ENCODE measurements at places on chromosomes 16 and 17. TPM values are rescaled to one million over a fixed set of nuclear protein-coding genes. Genes with fewer than 3 reads are reported as not detected.

TBC1D3I gene
- total RNA-seq = 0.23 TPM

G6PC1 gene
- not detected for total RNA-seq

HS3ST2 gene
- total RNA-seq = 2.7 TPM

- no peak for DNase-seq
- H3K4me1 ChIP-seq = peaks cover 7% of the 10 kb centered on the region
- no peak overlapping the region for H3K27ac ChIP-seq
- no peak overlapping the region for H3K4me3 ChIP-seq
- peaks cover 2% of the 10 kb centered on the region for H3K27me3 ChIP-seq
These were observed 240.6 kb downstream of the FOXL1 start for GRCh38 chr16:86818671-86819532.
